ENCODE measurements at places on chromosomes 2 and 18.

DNA sequence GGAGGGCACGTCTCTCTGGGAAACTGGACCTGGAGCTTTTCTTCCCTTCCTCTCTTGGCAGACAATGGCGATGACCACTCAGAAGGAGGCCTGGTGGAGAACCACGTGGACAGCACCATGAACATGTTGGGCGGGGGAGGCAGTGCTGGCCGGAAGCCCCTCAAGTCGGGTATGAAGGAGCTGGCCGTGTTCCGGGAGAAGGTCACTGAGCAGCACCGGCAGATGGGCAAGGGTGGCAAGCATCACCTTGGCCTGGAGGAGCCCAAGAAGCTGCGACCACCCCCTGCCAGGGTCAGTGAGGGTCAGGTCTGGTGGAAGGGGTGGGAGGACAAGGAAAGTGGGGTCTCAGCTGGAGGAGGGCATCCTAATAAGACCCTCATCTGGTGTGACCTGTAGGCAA, 27.3 kb downstream of the IGFBP2 start:
- no peak for DNase-seq

- no peak for DNase-seq
Measured at GRCh38 chr2:174553811-174554493, 43.7 kb downstream of the WIPF1 start.

DNA sequence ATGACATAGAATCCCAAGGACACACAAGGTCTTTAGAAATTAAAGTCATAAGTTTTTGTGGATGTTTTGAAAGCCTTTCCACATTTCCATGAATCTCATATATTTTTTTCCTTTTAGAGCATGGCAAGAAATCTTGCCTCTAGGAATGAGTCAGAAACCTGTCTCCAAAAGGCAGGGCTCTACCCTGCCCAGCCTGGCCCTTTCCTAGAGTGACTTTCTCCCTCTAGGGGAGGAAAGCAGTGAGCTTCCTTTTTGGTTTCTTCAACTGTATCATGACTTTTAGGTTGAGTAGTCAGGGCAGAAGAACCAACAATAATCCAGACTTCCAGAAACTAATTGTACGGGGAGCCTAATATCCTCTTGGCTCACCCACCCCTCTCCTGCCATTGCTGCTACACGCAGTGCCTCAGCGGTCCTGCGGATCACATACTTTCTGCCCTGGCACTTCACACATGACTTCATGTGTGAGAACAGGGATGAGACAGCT, 300.3 kb downstream of the AGPS start:
- DNase-seq = peak; percentile 86

GRCh38 chr18:45237343-45238098, 377.8 kb upstream of the SLC14A2 start:
- DNase-seq = no peak

- no peak for DNase-seq
Measured at GRCh38 chr18:23067236-23067635, 68.0 kb upstream of the CABLES1 start.

DNA sequence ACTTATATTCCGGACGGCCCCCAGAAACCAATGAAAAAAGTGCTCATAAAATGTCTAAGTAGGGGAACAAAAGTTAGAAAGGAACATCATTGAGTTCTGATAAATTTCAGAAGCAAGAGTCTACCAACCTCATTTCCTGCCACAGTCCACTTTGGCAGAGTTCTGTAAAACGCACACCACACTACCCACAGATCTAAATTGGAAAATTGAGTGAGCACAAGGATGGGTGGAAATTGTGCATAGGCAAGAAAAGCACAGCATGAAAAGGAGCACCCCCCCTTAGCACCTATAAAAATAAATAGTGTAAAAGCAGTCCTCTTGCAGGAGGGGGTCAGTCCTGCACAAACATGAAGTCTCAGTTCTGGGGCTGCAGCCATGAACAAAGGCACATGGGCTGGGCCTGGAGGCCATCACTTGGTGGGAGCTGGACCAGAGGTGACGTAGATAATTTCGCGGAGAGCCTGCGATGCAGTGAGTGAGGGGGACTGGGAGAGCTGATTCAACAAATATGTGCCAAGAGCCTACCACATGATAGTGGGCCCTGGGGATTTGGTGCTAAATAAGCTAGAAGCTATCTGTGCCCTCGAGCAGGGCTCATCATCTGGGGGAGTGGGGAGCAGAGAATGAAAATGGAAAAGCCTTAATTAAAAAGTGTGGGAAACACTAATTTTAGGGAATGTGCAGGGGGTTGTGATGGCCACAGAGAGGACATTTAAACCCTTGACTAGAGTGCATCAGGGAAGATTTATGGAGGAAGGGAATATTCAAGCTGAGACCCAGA, 48.9 kb upstream of the SPP2 start:
- no peak for DNase-seq

- no peak for DNase-seq
Measured at GRCh38 chr2:29420464-29420863, 305.2 kb downstream of the CLIP4 start.

- peak; percentile 42 for DNase-seq
Measured at GRCh38 chr2:158202161-158202815, 100.6 kb downstream of the UPP2 start.

GRCh38 chr2:112268547-112268946, 6.8 kb upstream of the ZC3H6 start:
- no peak for DNase-seq

DNA sequence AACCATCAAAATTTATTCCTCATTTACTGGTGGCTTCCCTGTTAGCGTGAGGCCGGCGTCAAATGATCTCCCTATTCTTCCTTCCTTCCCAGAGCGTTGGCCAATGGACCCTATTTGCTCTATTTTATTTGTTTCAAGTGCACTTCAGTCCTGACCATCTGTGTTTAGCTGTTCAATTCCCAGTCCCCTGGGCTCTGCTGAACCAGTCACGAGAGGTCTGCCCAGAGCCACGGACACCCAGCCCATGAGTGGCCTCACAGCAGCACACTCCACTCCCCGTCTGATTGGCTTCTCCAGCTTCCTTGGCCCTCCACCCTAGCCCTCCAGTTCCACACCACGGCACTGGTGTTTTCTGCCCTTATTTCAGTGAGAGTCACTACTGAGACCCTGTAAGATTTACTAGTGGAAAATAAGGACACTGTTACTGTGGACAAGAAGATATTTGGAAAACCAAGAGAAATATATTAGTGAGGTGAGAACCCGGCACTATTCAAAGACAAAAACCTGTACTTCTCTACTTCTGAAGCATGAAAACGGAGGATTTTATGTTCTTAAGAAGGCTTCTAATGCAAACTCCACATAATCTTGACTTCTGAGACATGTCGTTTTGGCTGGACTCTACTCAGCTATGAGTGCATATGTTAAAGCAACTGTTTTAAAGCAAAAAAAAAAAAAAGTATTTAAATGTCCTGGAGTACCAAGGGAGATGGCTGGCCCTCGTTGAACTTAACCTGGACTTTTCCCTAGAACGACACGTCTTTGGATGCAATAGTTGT, 86.6 kb downstream of the COL6A3 start:
- DNase-seq = no peak

- DNase-seq = peak; percentile 31
Measured at GRCh38 chr2:28681158-28681571, 70.5 kb upstream of the PPP1CB start.

DNA sequence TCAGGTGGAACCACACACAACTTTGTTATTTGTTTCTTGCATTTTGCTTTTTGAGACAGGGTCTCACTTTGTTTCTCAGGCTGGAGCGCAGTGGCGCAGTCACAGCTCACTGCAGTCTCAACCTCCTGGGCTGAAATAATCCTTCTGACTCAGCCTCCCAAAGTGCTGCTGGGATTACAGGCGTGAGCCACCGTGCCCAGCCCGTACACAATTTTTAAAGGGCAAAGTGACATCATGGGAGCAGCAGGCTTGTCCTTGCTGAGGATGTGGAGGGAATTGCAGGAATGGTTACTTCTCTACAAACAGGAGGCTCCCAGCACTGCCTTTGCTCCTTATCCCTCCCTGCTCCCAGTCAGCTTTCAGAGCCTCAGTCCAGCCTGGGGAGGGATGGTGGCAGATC, 355.9 kb upstream of the KLHL29 start:
- no peak for DNase-seq

- DNase-seq = no peak
Measured at GRCh38 chr2:160469621-160470204, 23.9 kb downstream of the RBMS1 start.

DNA sequence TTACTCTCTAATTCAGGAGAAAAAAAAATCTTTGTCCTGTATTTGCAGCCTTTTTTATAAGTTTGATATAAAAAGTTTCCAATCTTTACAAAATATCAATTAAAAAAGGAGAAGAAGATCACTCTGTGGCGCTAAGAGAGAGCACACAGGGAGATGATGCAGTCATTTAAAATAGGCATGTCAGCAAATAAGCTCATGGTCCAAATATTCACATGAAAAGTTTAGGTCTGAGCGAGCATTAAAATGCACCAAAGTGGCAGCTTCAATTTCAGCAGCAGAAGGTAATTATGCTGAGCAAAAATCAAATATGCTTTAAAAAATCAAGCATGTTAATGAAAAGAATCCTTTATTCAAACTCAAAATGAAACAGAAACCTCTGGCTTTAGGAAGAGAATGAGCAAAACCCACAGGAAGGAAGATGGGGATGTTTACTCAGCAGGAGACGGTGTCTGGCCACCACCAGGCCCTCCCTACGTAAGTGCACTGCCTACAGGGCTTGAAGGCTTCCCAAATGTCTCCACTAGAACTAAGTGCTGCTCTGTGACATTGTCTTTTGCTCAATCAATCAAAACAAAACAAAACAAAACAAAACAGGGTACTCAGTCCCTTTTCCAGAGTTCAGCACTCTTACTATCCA, 120.4 kb downstream of the L3MBTL4 start:
- DNase-seq = no peak

- DNase-seq = no peak
Measured at GRCh38 chr18:8381821-8382459, 227.3 kb upstream of the RAB12 start.

DNA sequence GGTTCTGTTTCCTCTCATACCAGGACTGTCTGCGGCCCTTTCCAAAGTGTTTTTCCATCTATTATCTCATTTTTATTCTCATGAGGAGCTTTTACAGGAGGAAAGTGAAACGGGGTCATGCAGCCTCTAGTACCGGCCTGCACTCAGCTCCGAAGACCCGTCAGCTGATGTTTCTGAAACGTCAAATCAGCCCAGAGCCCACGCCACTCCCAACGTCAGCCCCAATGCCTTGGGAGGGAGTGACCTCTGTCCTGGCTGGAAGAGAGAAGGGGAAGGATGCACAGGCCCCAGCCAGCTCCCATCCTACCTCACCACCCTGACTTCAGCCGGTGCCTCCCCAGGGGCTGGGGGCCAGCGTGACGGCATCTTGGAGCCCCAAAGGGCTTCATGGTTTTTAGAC, 58.5 kb downstream of the ADCY3 start:
- DNase-seq = no peak

- no peak for DNase-seq
Measured at GRCh38 chr2:148968776-148969319, 69.7 kb upstream of the LYPD6B start.

GRCh38 chr2:187775651-187776050, 221.4 kb upstream of the TFPI start:
- no peak for DNase-seq
